ENCODE measurements at places on chromosomes 5 and 9. TPM values are rescaled to one million over a fixed set of nuclear protein-coding genes. Genes with fewer than 3 reads are reported as not detected.

IL13 gene
- not detected for polyA plus RNA-seq

PAPPA gene
- 8.8 TPM for polyA plus RNA-seq

CARTPT gene
- polyA plus RNA-seq = not detected

ZNF462 gene
- polyA plus RNA-seq = 13.7 TPM

ORM2 gene
- 0.35 TPM for polyA plus RNA-seq

MYMK gene
- polyA plus RNA-seq = not detected

STPG3 gene
- polyA plus RNA-seq = 2.3 TPM

C9orf40 gene
- 4.4 TPM for polyA plus RNA-seq

SPINK4 gene
- not detected for polyA plus RNA-seq

OR1J2 gene
- polyA plus RNA-seq = not detected

TPD52L3 gene
- polyA plus RNA-seq = not detected

POU4F3 gene
- 0.11 TPM for polyA plus RNA-seq

LCN10 gene
- 0.18 TPM for polyA plus RNA-seq

DDX31 gene
- 10.3 TPM for polyA plus RNA-seq

IFNA2 gene
- polyA plus RNA-seq = not detected

GRCh38 chr9:89994988-89995613 is 390.3 kb downstream of the GADD45G start:
- DNase-seq = no peak

DNA sequence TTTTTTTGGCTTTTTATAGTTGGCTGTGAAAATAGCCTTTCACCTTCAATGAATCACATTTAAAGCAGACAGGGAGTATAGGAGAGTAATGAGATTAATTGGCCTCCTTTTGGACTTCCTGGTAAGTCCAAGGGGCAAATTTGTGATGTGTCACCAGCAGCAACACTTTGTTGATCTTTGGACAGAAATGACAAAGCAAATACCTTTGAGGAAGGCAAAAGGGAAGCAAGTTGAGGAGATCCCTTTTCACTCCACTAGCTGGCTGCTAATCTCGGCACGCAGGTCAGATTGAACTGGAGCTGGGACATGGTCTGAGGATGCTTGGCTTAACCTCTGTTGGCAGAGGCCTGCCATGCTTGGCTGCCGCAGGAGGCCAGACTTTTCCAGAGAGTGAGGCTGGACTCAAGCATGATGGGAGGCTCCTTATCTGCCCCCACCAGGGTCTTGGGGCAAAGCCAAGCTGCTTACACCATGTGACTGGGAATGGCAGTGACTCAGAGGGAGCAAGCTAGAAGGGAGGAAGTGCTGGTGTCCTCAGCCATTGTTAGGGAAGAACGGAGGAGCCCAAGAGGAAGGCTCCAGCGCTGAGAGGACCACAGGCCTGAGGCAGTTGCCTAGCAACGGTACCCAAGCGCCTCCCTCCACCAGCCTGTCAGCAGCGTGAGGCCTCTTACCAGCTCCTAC is 174.5 kb upstream of the MAP1B start:
- no peak for DNase-seq

- DNase-seq = no peak
Measured at GRCh38 chr9:114156657-114157421, 1.5 kb downstream of the COL27A1 start.

GRCh38 chr5:179314606-179315355 is 30.5 kb downstream of the ADAMTS2 start:
- DNase-seq = no peak

DNA sequence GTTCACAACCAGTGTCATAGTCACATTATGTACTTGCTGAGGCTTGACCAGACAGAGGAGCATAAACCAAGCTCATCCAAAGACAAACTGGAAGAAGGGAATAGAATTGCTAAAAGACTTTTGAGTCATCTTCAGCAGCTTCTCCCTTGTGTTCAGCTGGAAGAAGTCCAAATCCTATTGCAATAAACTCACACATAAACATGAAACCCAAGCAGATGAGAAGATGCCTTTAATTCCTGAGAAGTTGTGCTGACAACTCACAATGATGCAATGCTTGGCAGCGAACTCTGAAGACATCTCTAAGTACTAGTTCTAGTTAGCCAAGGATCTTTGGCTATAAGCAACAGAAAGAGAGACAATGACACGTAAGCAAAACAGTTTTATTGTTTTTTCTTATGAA is 642.1 kb downstream of the KCTD16 start:
- DNase-seq = no peak

- no peak for DNase-seq
Measured at GRCh38 chr9:13424872-13425271, 145.4 kb upstream of the MPDZ start.

- no peak for DNase-seq
Measured at GRCh38 chr9:3962496-3962895, 337.4 kb downstream of the GLIS3 start.

- DNase-seq = no peak
Measured at GRCh38 chr5:107779437-107779836, 108.7 kb upstream of the EFNA5 start.

DNA sequence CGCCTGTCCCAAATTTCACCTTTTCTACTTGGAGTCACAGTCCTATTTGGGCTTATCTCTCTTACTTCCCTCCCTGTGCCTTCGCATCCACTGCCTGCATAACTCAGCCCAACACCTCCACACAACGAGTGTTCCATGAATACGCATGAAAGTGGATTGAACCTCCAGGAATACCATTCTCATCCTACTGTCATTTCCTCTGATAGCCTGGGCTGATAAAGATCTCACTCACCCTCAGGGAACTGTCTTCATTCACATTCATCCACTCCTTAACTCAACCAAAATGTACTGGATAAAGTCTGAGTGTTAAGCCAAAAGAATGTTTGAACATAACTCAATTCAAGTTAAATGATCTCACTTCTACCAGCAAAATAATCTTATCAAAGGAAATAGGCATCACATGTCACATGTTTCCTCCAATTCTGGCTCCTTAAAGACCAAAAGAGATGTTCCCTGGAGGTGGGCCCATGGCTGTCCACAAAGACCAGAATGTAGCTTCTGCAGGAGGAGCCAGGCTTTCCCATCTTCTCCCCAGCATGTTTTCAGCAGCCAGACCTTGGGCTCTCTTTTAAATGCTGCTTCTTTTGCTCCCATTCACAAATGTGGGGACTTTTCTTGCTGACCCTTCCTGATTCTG is 28.4 kb upstream of the TRIO start:
- DNase-seq = no peak

GRCh38 chr5:72355706-72356299 is 35.6 kb downstream of the PTCD2 start:
- DNase-seq = no peak

DNA sequence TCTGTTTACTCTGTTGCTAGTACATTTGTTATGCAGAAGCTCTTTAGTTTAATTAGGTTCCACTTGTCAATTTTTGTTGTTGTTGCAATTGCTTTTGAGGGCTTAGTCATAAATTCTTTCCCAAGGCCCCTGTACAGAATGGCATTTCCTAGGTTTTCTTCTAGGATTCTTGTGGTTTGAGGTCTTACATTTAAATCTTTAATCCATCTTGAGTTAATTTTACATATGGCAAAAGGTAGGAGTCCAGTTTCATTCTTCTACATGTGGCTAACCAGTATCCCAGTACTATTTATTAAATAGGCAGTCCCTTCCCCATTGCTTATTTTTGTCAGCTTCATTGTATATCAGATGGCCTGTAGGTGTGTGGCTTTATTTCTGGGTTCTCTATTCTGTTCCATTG is 792.4 kb downstream of the PTPRD start:
- no peak for DNase-seq

DNA sequence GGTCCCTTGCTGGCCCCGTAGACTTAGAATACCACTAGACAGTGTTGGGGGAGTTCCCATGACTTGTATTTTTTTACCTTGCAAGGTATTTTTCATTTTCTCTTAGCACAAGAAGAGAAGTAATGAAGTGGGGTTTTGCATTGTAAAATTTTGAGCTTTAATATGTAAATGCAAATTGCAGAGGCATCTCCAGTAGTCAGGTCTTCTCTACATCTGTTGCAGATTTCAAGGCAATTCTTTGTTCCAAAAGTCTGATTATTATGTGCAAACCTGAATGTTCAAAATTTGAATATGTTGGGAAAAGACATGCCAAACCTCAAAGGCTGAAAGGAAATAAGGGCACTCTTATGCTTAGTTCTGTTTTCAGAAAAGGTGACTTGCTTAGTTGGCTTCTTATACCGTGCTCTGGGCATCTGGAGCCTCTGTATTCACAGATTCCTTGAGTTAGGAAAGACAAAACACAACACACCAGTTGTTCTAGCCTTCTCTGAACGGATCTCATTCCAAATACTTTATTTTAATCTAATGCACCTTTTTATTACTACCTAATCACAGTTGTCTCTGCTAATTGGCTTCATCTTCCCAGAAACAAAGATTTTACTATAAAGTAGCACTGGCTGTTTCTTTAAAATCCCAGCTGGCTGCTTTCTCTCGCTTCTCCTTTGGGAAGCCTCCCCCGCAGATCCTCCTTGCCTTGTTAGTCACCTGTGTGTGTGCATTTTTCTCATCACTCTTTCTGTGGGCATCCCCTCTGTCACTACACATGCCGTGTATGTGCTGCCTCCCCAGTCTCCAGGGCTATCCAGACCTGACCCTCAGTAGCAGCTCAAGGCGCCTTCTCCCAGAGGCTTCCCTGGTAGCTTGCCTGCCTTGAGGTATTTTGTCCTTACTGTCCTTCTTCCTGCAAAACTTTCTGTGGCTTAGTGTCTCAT is 138.2 kb downstream of the TLE4 start:
- DNase-seq = no peak

- DNase-seq = peak; percentile 19
Measured at GRCh38 chr9:6959270-6960000, 201.7 kb downstream of the KDM4C start.

- no peak for DNase-seq
Measured at GRCh38 chr5:149857499-149857898, 87.1 kb downstream of the PDE6A start.

GRCh38 chr5:151082282-151082902 is 1.6 kb upstream of the TNIP1 start:
- no peak for DNase-seq

DNA sequence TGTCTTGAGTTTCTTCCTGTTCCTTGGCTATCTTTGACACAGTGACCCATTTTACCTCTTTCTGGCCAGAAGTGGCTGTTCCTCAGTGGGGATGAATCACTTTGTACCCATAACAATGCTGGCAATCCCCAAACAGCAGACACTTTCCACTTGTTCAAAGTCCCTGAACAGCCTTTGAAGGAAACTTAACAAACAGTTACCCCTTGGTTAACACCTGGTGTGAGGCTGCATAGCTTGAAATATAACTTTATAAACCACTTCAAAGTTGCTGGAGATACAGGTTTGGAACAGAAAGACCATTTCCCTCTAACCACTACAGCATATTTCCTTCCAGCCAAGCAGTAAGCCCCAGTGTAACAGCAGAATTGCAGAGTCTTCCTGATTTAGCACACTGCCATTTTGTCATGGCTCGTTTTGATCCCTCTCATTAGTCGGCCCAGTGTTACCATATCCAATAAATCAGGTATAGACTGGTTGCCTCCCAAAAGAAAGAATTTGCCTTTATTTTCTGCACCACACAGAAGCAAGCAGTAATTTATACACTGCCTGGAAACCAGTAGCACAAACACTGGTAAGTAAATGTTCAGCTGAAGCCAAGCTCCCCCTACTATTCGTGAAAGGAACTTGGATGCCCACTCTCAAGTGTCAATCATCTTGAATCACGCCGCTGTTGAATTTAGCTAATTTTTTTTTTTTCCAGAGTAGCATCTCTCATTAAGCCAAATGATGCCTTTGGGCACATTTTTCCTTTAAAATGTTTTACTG is 225.9 kb downstream of the PIK3R1 start:
- DNase-seq = no peak

DNA sequence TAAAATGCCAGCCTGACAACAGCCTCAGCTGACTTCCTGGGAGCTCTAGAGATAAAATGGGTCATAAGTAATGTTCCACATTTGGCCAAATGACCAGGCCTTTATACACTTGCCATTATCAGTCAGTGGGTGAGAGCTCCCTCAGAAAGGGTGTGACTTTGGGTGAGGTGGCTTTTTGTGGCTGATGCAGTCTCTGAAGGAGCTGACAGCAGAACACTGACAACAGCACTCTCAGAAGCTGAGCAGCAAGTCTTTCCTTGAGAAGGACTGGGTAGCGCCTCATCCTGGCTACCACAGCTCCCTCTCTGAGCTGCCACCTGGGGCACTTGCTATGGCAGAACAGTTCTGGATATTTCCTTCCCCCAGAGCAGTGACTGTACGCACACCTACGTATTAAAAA is 22.0 kb upstream of the GNAQ start:
- DNase-seq = no peak

- DNase-seq = no peak
Measured at GRCh38 chr5:17336054-17336453, 118.6 kb downstream of the BASP1 start.

DNA sequence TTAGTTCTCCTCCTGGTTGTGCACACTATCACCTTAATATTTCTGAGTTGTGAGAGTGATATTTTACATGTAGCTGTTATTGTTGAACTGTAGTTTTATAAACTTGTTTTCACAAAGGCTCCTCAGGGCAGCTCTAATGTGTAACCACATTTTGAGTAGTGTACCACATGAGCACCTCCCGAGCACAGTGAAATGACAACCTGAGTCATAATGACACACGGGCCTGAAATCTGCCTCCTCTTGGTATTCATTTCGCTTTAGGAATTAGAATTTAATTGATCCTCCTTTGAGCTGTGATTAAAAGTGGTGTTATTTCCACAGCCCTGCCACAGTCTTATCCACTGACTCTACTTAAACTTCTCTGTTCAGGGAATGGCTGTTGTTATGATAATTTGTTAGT is 7.9 kb downstream of the MTRR start:
- no peak for DNase-seq

DNA sequence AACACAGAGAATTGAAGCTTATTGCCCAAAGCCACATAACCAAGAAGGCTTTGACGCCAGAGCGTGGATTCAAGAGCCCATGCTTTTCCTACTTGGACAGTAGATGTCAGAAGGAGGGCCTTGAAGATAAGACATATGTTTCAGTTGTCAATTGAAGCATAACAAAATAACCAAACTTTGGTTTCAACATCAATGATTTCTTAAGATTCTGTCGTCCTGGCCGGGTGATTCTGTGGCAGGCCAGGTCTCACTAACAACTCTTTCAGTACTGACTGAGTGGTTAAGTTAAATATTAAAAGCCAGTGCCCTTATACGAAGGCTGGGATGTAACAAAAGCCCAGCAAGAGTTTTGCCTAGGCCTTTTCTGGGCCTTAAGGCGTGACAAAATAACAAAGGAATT is 94.0 kb downstream of the RCL1 start:
- no peak for DNase-seq

GRCh38 chr5:36607838-36608783 is 1.7 kb downstream of the SLC1A3 start:
- DNase-seq = no peak

DNA sequence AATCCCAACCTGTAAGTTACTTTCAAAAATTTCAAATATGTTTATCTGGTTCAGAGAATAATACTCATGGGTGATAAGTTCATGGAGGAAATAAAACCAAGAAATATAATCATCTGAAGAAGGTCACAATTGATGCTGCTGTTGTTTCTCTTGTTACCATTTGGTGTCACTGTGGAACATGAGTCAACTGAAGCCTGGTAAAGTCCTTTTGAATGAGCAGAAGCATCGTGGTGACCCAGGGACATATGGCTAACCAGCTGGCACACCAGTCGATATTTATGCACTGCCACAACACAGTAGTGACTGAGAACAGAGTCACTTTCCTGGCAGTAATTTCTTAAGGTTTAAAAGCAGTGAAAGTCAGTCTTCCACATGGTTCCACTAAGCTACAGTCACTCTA is 612.9 kb upstream of the TLE4 start:
- no peak for DNase-seq
